ENCODE measurements at places on chromosomes 11 and 22.

GRCh38 chr11:47514825-47515647, 37.9 kb downstream of the CELF1 start:
- no peak for DNase-seq

- no peak for DNase-seq
Measured at GRCh38 chr11:13105237-13105844, 96.2 kb downstream of the RASSF10 start.

GRCh38 chr11:6563121-6563619, 40.2 kb downstream of the RRP8 start:
- DNase-seq, result no peak

- no peak for DNase-seq
Measured at GRCh38 chr11:119371778-119372182, 9.7 kb downstream of the USP2 start.

- no peak for DNase-seq
Measured at GRCh38 chr11:64960719-64961118, 11.2 kb downstream of the MAJIN start.

- DNase-seq, result no peak
Measured at GRCh38 chr11:66835768-66836405, 7.4 kb upstream of the RCE1 start.

GRCh38 chr22:49992921-49993648, 19.5 kb downstream of the IL17REL start:
- DNase-seq, result no peak

GRCh38 chr22:46561435-46561905, 24.1 kb upstream of the CELSR1 start:
- DNase-seq, result no peak

DNA sequence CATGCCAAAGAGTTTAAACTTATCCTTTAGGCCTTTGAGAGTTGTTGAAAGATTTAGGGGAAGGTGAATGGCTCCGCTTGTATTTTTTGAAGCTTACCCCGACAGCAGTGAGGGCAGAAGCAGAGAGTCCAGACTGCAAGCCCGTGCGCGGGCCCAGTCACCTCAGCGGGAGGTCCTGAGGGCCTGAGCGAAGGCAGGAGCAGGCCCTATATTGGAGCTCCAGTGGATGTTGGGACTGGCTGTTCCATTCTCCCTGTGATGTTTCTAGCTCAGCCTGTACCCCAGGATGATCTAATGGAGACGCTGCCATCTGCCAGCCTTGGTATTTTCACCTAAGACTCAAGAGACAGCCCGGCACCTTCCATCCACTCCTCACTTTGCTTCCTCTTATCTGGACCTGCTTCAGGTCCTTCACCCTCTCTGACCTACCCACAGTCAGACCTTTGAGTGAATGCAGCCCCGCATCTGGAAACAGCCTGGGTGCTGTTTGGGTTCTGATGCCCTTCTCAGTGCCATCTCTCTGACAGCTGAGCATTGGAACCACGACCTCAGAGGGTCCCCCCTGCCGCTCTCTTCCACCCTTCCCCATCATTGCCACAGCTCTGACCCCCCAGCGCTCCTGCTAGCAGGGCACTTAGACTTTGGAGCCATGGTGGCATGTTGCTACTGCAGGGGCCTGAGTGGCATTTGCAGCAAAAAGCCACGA, 628.2 kb upstream of the CADM1 start:
- no peak for DNase-seq

- DNase-seq, result no peak
Measured at GRCh38 chr11:61526956-61527731, 18.6 kb downstream of the LRRC10B start.

DNA sequence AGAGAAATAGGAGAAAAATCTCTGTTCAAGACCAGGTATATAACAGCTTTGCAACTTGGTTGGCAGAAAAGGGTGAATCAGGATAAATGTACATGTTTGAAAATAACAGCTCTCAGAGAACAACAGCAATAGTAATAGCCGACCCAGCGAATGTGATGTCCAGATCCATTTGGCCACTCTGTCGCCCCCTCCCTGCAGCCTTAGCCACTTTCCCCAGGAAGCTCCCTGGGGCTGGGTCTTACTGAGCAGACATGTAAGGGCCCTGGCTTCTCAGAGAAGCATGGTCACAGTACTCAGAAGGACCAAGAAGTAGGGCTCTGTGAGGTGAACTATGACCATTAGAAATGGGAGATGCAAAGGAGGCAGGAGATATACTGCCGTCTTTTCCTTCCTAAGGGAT, 154.1 kb upstream of the SNX19 start:
- DNase-seq, result no peak

DNA sequence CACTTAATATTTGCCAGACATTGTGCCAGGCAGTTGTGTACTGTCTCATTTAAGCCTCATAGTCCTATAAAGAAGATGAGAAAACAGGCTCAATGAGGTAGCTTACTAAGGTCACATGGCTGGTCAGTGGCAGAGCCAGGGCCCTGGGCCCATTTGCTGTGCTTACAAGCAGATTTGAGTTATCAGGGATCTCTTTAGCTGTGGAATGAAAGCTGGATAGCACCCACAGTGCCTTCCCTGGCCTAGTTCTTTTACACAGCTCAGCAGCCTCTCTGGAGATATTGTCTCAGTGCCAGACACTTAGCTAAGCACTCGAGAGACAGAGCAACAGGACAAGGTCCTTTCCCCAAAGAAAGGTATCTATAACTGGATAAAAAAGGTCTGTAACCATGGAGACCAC, 6.1 kb downstream of the TMEM86A start:
- no peak for DNase-seq

DNA sequence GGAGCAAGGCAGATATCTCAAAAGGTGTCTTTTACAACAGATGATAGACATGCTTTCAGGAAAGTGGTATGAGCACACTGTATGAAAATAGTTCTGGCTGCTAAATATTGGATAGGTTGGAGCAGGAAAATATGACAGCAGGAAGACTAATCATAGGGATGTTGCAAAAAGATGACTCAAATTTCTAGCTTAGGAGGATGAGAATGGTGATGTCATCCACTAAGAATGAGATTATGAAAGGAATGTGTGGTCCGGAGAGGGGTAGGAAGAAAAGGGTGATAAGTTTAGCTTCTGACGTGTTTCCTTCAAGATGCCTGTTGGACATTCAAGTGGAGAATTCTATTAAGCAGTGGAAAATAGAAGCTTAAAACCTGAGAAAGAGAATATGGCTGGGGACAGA, 46.4 kb downstream of the RCN1 start:
- no peak for DNase-seq

- no peak for DNase-seq
Measured at GRCh38 chr11:86863476-86863875, 63.1 kb downstream of the PRSS23 start.

DNA sequence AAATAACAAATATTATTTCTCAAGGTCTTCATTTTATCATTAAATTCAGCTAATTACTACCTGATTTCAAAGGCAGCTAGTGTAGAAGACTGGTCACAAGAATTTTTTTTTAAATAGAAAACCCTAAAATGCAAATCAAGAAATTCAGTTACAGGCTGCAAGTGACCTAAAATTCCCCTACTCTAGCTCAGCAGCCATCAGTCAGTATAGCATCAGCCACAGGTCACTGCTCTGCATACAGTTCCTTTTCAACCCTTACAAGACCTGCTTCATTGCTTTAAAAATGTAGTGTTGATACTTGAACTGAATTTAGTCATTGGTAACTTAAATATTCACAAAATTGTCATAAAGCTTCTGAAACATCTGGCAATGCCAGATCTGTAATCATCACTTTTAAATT, 9.5 kb upstream of the B3GNT6 start:
- DNase-seq, result no peak

GRCh38 chr22:46915950-46916730, 153.7 kb downstream of the TBC1D22A start:
- no peak for DNase-seq

GRCh38 chr22:46287873-46288751, 8.6 kb upstream of the GTSE1 start:
- DNase-seq, result no peak

DNA sequence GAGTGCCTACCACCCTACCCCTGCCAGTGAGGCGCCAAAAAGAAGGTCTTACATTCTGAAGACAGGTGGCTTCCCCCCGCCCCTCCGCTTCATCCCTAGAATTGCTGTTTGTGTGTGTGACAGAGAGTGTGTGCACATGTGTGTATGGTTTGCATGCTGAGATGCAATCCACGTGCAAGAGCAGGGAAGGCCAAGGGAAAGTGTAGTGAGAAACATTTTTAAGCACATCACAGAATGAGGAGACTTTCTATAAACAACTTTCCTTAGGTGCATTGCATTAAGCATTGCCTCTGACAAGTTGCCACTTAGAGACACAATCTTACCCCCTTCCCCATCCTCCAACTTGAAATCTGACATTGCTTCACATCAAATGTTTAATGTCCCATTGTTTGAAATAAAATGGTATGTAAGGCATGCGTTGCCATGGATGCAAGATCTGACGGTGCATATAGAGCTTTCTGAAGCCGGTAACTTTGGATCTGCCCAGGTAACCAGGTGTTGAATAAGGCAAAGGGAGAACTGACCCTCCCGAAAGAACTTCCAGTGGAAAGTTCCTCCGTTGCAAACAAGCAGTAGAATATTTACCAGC, 21.4 kb downstream of the FJX1 start:
- no peak for DNase-seq

GRCh38 chr11:115630214-115630613, 126.0 kb upstream of the CADM1 start:
- no peak for DNase-seq

- DNase-seq, result no peak
Measured at GRCh38 chr22:32994041-32994830, 63.9 kb downstream of the SYN3 start.

DNA sequence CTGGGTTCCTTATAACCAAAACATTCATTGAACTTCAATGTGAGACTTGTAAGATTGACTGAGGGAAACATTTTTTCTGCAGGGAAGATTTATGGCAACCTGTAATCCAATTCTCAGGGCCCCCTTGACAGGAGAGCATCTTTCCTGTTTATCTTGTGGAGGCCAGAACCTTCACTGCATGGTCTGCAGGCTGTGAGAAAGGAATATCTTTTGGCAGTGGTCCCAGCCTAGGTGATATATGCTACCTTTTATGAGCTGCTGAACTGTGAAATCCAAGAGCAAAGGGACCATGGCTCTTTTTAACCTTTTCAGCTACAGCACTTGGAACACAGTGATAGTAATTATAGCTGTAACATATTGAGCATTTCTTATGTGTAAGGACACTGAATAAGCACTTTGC, 590.2 kb upstream of the B3GAT1 start:
- DNase-seq, result no peak

- no peak for DNase-seq
Measured at GRCh38 chr11:8959546-8960166, 4.6 kb downstream of the TMEM9B start.

DNA sequence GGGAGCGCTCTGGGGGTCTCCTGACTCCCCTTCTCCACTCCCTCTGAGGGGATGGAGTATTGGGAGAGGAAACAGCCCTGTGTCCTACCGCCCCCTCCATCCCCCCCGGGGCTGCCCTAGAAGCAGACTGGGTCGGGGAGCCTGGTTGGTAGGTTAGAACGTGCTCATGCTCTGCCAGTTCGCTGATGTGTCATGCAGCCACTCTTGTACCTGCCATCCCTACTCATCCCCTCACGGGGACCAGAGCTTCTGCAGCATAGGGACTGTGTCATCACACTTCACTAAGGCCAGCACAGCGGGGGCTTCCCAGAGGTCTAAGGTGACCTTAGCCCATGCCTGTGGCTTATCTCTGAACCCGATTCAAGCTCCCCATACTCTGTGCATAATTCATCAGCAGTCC, 4.7 kb downstream of the KCNJ1 start:
- DNase-seq, result no peak

DNA sequence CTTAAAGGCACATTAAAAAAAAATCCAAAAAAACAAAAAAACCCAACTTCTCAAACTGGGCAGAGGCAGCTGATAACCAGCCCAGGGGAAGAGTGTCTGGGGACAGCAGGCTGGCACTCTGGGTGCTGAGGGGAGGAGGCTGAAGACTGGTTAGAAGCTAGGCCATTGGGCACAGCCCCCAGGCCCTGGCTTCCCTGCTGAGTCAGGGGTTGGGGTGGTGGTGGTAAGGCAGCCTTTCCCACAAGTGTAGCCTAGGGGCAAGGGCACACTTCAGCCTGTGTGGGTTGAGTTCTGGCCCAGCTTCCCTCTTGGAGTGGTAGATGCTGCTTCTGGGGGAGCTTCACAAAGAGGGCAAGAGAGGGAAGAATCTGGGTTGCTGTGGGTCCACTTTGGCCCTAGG, 16.3 kb upstream of the ARFGAP3 start:
- no peak for DNase-seq

- no peak for DNase-seq
Measured at GRCh38 chr11:77548552-77549445, 41.0 kb upstream of the AQP11 start.

DNA sequence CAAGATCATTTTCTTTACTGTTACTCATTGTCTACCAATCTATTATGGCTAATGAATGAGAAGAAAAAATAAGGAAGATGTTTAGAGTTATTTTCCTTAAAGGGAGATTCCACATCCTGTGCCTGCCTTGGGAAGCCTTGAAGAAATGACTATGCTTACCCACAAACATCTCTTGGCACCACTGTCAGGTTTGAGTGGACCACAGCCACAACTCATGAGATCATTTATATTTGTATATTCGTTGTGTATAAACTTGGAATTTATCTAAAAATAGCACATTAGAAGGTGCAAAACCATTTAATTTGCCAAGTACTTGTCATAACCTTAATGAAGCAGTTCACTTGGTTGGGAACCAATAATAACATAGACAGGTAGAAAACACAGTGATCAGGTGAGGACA, 740.8 kb downstream of the DLG2 start:
- no peak for DNase-seq

DNA sequence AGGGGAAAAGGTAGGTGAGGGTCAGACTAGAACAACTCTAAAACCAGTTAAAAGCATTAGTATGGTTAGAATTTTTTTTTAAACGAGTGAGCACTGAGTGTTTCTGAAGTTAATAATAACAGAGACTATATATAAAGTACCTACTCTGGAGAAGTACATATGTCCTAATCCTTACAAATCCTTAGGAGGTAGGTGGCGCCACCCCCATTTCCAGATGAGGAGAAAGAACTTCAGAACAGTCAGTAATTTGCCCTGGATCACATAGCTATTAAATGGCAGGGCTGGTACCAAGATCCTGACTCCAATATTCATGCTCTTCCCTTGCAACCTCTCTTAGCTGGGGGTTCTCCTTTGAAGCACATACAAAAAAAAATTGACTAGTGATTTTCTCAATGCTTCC, 80.5 kb downstream of the CLPB start:
- no peak for DNase-seq

- no peak for DNase-seq
Measured at GRCh38 chr11:12045914-12046635, 37.6 kb upstream of the DKK3 start.

DNA sequence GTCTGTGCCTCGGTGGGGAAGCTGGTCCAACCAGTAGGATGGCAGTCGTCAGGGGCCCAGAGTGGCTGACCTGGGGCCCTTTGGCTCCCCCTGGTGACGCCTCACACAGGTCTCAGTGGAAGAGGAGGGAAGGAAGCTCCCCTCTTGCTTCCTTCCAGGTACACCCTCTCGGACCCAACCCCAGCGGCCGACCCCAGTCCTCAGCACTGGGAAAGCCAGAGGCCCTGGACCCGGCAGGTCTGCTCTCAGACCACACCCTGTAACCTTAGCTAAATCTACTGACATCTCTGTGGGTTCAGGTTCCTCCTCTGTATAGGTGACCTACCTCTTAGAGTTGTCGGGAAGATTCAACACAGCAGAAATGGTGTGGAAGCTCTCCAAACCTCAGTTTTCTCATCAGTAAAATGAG, 3.4 kb upstream of the SCUBE1 start:
- peak; percentile 41 for DNase-seq
